ENCODE measurements at places on chromosomes 12 and 14.

- no peak for DNase-seq
Observed at GRCh38 chr14:44847526-44848309, 114.0 kb downstream of the KLHL28 start.

GRCh38 chr14:27730204-27730603 lies 1036.4 kb upstream of the FOXG1 start:
- DNase-seq = no peak

DNA sequence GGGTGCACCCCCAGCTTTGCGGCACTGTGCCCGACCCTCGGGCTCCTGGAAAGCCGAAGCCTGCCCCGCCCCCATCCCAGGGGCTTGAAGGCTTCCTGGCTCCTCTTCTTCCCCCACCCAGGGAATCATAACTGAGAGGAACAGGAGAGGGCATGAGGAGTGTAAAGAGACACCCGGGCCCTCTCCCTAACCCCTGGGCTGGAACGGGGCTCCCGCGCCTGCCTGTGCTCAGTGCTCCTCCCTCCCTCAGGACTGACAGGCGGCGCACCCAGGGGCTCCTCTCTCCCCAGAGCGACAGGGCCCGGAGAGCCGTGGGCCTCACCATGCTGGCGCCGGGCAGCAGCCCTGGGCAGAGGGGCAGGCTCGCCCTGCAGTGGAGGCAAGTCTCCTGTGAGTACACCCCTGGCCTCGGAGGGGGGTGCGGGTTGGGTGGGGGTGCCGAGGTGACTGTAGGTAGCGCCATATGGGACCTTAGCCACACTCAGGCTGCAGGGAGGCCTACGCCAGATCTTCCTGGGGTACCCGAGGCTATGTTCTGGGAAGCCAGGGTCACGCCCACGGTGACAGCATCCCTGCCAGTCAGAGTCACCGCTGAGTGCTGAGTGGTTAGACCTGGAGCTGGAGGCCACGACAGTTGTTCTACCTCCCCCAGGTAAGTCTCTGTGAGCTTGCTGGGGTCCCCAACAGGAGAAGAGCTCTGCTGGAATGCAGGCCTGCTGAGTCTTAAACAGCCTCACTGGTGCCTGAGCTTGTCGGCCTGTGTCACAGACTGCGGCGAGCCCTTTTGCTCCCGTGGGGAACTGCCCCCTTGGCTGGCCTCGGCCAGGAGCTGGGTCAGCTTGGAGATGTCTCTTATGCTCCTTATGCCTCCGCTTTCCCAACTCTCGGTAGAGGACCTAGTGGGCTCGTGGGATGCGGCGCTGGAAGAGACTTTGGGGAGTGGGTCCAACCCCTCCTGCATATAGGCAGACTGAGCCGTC lies 7.8 kb downstream of the LRTM2 start:
- DNase-seq = no peak

- DNase-seq = no peak
Observed at GRCh38 chr14:80607430-80608190, 333.9 kb downstream of the CEP128 start.

DNA sequence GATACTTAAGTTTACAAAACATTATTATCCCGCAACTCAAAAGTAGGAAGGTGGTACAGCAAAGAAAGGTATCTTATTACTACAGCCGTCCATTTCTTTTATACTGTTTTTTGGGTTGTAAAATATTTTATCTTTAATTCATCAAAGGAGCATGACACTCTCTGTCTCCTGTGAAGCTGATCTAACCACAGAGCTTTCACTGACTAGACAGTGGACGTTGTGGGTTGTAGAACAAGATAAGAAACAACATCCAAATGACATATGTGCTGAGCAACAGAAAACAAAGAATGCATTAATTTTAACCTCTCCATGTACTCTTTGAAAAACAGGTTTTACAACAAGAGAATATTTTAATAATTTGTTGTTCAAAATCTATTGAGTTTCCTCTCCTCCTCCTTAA lies 195.9 kb upstream of the FBXO33 start:
- no peak for DNase-seq

DNA sequence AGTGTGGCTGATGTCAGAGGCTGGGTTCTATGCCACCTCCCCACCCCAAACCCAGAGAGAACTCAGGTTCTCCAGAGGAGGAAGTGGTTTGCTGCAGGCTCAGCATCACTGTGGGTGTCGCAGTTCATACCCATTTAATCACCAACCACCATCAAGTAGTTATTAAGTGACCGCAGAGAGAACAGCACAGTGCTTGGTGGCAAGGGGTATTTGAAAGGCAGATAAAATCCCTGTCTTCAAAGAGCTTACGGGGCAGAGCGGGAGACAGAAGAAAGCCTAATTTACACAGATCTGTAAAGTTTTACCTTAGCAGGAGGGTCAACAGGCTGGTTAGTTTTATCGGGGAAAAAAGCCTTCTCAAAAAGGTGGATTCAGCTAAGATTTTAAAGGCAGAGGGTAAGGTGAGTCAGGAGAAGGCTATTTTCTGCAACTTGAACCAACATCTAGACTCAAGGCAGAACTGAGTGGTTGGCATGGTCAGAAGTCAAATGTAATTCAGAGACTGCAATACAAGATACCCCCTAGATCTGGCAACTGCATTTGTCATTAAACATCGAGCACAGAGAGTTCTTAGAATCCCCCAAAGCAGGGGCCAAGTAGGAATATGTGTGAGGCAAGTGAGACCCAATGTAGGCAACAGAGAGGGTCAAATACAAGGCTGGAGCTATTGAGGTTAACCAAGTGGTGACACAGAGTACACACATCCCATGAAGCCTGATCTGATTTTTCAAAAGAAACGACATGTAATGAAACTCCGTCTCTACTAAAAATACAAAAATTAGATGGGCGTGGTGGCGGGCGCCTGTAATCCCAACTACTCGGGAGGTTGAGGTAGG lies 13.2 kb downstream of the PXN start:
- peak; percentile 63 for DNase-seq

DNA sequence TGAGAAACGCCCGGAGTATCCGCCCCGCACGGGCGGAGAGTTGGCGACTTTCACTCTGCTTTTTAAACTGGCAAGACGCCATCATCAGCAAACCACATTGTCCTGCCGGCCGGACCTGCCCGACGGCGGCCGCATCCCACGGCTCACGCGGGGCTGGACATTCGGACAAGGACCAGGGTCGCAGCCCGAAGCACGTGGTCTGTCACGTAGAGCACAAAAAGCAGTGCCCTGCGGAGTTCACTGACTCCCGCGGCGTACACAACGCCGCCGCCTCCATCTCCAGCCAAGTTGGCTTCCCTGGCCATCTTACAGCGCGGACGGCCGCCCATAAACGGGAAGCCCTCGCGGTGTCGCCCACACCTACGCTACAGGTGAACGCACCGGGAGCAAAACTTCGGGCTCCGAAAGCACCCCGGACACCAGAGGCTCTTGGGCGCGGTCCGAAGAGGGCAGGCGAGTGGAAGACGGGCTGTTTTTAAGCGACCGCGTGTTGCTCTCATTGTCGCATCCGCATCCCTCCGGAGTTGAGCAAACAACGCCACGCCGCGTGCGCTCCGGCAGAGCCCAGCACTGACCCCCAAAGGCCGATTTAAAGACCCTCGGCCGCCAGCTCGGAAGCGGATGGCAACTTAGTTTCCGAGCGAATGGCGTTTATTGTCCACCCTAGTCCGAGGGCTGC lies 966 bp downstream of the SINHCAF start:
- DNase-seq = peak; percentile 42

- peak; percentile 86 for DNase-seq
Observed at GRCh38 chr14:54776361-54777001, 126.1 kb downstream of the GCH1 start.

GRCh38 chr12:59936534-59936933 lies 340.7 kb downstream of the SLC16A7 start:
- no peak for DNase-seq

GRCh38 chr12:101619026-101619786 lies 24.4 kb downstream of the MYBPC1 start:
- DNase-seq = no peak

DNA sequence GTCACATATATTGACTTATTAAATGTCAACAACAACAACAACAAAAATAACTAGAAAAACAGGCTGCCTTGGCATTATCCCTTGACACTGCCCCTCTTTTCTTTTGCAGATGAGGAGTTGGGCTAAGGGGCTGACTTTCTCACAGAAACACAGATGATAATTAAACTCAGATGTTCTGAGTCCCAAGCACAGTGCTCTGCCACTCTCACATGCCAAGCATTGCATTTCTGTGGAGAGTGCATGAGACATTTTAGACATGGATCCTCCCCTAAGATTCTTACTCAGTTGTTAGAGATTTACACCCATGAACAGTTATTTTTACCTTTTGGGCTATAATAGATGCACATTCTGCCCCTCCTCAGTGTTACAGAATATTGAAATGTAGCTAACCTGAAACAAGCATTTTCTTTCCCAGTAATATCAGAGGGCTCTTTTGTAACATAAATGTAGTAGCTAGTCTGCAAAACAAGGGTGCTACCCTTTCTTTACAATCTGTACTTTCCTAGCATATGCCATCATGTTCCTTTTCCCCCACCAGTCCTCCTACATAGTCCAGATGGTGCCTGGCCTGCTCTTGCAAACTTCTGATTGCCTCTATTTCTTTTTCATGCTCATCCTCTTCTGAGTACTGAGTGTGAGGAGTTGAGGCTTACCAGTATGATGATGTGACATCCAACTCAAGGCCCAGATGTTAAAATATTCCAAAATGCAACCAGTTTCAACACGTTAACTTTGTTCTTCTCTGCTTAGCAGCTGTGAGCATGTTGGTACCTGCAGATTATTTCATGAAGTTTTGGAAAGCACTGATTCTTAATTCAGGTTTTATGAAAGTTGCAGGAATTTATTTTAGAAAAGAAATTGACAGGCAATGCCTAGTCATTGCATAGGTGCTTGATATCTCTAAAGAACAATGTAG lies 125.0 kb upstream of the ATP2B1 start:
- DNase-seq = no peak

DNA sequence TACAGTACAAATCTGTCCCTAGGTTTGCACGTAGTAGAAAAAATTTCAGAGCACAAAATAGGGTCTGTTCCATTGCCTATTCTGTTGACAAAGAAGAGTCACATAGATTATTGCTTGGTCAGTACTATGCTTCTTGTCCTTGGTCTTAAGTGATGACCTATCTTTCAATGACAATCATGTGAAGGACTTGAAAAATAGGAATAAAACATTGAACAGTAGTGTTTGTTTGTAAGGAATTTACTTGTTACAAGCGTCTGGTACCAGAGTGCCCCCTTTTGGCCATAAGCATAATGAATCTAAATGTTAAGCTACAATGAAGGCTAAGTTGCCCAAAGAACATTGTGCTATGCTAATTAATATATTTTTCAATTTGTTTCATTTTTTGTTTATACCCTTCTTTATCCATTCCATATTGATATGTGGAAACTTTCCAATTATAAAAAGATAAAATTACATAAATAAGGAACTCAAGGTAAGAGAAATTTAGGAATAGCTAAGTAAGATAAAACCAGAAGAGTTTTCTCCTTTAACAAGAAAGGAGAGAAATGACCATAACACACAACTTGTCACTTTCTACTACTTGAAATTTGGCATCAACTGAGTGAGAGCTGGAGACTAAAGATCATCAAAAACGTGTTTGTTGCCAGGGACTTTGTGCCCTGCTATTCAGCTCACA lies 204.7 kb downstream of the EPS8 start:
- peak; percentile 79 for DNase-seq

DNA sequence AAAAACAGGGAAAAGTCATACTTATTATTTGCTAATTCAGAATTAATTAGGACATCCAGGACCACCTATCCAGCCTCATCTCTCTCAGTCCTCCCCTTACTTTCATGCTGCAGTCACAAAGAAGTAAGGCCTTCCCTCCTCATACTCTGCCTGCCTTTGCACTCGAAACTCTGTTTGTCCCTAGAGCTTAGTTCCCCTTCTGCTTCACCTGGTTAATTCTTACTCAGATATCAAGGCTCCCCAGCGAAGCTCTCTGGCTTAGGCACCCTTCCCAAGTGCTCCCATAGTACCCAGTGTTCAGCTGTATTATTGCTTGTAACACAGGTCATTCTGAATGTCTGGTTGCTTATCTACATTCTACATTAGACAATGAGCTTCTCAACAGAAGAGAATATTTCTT lies 81.3 kb downstream of the ERGIC2 start:
- no peak for DNase-seq

DNA sequence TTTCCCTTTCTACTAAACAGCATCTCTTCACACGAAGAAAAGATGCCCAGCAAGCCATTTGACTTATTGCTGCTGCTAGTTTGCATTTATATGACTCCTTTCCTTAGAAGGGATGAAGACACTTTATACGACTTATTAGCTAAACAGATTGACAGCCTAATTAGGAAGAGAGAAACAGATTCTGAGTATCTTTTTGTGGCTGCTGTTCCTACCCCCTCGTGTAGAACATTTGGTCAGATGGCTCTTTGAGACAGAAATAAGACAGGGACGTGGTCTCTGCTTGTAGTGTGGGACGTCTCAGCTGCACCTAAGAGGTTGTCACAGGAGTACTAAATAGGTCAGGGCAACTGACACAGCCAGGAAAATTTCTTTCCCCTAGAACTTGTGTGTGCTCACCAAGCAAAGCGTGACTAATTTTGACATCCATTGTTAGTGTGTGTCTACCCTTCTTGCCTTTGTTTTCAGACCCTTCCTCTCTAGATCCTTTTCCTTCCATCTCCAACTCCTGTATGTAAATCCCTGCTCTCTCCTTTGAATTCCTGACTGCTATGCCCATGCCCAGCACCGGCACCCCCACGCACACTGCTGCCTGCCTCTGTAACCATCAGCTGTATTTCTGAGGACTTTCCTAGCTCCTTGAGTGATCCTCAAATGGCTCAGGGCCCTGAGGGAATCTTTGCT lies 83.2 kb downstream of the DAD1 start:
- no peak for DNase-seq

GRCh38 chr14:75875958-75876357 lies 105.8 kb downstream of the TGFB3 start:
- DNase-seq = peak; percentile 7

DNA sequence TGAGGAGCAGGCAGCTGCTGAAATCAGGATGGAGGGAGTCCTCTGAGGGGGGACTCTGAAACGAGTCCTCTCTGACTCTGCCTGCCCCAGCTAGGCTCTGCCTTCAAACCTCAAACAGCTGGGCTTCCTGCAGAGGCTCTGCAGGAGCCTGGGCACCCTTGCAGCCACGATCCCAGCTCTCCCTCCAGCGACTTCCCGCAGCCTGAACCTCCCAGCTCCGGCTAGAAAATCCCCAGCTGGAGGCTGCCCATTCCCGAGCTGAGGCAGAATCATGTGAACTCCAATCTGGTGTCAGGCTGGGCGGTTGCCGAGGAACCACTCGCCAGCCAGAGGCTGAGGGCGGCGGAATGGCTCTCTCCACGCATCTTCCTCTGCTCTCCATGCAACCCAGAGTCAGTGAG lies at the start of gene GPR68:
Gene GPR68, minus strand, starts transcription at position 204 of the 401 bp plus-strand sequence. CDS start 9,654 bp downstream, outside the sequence.
- no peak for DNase-seq

DNA sequence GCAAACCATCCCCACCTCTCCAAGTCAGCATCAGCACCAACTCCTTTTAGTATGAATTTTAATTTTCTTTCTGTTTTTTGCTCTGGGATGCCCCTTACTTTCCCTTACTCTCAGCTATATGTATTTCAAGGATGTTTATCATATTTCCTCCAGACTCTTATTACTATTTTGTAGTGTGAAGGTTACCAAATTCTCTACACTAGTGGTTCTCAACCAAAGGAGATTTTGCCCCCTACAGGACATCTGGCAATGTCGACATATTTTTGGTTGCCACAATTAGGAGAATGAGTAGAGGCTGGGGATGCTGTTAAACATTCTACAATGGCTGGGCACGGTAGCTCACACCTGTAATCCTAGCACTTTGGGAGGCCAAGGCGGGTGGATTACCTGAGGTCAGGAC lies 29.1 kb upstream of the SOS2 start:
- DNase-seq = peak; percentile 26
